ENCODE measurements at places on chromosomes 11 and 22. TPM values are rescaled to one million over a fixed set of nuclear protein-coding genes. Genes with fewer than 3 reads are reported as not detected.

Gene FBLN1
- polyA plus RNA-seq = 194 TPM

GRCh38 chr11:9861860-9862725 lies 198.2 kb downstream of the SWAP70 start:
- DNase-seq = no peak

Gene RASGRP2
- 5.6 TPM for polyA plus RNA-seq

DNA sequence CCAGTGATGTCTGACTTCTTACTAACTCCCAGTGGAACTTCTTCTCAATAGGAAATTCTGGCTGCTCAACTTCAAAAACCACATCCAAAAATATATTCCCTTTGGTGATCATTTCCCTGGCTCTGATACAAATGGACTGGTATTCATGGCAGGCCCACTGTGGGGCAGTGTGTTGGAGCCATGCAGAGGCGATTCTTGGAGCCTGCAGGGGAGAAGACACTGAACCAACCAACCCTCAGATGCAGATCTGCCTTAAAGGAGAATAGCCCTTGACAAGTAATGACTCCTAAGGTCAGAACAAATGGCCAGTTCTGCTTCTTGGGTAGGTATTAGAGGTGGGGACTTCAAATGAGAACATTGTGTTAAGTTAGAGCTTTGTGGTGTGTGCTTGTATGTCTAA lies 12.2 kb downstream of the OR4D9 start:
- no peak for DNase-seq

Gene MAPK8IP2
- polyA plus RNA-seq = 1.3 TPM

DNA sequence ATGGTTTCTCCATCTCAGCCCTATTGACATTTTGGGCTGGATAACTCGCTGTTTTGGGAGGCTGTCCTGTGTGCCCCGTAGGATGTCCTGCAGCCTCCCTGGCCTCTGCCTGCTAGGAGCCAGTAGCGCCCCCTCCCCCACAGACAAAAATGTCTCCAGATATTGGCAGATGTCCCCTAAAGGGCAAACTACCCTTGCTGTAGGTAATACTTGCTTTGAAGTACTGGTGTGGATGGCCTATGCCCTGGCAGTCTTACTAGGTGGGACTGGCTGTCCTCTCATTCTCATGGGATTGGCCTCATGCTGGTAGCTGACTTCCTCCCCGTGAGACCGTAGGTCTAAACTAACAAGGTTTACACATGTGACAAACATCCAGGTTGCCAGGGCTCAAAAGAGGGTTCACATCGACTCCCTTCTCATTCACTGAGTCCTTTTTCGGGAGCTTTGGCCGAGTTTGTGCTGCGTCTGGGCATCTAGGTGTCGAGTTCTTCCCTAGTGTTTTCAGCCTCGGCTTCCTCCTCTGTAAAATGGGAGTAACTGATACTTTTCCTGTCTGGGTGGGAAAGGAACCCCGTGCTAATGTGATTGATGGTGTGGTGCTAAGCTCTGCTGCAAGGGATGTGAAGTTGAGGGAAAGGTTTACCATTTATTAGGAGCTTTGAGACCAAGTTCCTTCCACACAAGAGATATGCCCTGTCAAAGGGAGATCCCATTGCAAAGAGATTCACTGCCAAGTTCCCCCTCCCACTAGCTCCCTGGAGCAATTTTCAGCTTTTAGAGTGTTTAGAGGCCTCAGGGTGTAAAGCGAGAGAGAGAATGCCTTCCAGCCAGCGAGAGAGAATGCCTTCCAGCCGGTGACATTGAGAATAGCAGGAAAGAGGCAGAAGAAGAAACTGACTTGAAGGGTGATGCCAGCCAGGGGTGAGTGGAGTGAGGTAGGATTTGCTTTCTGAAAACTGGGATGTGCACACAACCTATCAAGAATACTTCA lies 17.0 kb downstream of the PTPRJ start:
- no peak for DNase-seq

- DNase-seq = no peak
These were observed 168.1 kb downstream of the DBX1 start for GRCh38 chr11:19992162-19992561.
